Stimulated activated CD8-positive, alpha-beta memory T cell treated with anti-CD3 and anti-CD28 coated beads, Interleukin-15, amount 100 ng/mL, for 1 hour (primary cell): ENCODE measurements at places on chromosomes 1 and 21.

- no peak for DNase-seq
Observed at GRCh38 chr21:34020005-34020847, 53.2 kb upstream of the MRPS6 start.

GRCh38 chr1:78426408-78426807, 64.4 kb upstream of the PTGFR start:
- no peak for DNase-seq

DNA sequence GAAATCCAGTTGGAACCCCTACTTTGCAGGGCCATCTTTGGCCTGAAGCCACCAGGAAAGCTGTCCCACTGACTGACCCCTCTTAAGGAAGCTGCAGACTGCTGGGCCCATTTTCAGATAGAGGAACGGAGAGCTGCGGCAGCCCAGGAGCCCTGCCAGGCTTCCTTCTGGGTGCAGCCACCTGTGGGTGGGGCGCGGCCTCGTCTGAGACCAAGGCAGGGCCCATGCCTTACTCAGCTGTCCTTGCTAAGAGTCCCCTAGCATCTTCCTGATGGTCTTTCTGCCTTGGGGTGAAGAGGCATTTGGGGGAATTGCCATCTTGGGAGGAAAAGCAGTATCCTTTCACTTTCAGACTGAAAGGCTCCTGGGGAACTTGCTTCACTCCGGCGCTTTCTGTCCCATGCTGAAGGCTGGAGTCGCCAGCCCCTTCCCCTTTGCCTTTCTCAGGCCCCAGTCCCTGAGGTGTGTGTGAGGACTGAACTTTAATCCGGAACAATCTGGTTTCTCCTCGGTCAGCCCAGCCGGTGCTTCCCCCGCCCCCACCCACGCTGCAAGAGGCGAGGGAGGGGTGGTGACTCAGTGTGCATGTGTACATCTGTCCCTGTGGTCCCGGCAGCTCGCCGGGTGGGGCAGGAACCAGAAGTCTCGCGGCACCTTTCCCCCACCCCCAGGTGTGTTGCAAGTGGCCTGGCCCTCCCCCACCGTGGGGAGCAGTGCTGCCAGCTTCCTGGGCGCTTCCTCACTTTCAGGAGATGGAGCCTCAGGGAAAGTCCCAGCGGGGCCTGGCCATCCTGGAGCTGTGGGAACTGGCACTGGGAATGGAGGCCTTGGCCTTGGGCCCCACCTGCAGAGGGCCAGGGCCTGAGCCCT, 5.1 kb downstream of the ZC3H12A start:
- DNase-seq = peak; percentile 76

DNA sequence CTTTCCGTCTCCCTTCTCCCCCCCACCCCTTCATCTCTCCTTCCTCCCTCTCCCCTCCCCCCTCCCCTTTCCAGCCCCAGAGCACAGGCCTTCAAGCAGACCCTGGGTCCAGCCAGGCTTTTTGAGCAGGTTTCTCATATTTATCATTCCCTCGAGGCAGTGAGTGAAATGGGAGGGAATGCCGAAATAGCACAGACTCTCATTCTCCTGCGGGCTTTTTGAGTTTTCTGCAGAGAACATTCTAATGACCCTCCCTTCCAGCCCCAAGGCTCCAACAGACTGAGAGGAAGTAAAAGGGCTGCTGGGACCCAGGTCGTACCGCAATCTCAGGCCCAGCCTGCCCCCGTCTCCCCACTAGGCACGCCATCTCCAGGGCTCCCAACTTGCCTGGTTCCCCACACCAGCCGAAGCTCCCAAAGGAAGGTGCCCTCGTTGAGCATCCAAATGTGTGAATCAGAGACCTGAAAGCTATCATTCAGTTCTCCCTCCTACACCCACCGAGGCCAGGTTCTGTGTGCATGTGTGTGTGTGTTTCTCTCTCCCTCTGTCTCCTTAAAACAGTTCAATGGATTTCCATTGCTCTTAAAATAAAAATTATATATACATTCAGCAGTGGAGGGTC, 22.3 kb downstream of the ACTA1 start:
- DNase-seq = no peak

- DNase-seq = no peak
Observed at GRCh38 chr1:1990222-1990621, 13.4 kb downstream of the CFAP74 start.

GRCh38 chr1:170460414-170461155, 71.4 kb upstream of the GORAB start:
- no peak for DNase-seq

DNA sequence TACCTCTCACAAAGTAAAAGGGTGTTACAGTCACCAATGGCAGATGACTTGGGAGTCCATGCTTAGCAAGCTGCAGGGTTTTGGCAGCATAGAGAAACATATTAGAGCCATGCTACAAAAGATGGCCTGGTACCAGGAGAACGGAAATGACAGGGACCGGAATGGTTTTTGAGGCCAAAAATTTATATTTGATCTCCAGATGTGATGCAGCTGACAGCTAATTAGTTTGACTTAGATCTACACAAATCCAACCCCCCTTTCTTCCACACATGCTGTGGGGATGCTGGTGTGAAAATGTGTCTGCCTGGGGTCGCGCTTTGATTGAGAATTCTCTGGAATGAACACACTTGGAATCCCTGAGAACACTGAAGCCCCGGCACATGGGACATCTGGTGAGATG, 26.5 kb downstream of the SYF2 start:
- no peak for DNase-seq

DNA sequence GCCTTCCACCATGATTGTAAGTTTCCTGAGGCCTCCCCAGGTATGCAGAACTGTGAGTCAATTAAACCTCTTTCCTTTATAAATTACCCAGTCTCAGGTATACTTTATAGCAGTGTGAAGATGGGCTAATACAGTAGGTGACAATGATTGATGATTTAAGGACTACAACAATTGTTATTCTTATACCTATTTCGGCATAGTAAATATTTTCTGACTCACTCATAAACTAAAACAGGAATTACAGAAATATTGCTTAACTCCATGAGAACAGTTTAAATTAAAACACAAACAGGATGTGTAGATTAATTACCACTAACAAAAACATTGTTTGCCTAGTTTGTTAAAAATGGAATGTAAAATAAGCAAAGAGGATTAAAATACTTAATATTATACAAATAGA, 839.9 kb downstream of the LTN1 start:
- DNase-seq = no peak

- DNase-seq = no peak
Observed at GRCh38 chr1:115312742-115313141, 25.3 kb downstream of the NGF start.

DNA sequence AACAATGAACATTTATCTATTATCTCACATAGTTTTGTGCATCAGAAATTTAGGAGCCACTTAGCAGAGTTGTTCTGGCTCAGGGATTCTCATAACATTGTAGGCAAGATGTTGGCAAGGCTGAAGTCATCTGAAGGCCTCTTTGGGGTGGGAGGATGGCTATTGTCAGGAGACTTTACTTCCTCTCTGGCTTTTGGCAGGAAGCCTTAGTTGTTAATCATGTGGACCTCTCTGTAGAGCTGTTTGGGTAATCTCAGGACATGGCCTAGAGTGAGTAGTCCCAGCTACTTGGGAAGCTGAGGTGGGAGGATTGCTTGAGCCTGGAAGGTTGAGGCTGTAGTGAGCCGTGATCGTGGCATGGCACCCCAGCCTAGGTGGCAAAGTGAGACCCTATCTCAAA, 40.2 kb downstream of the RASAL2 start:
- DNase-seq = no peak

- no peak for DNase-seq
Observed at GRCh38 chr1:236619398-236619797, 15.1 kb upstream of the HEATR1 start.

GRCh38 chr21:33938381-33938780, 22.8 kb upstream of the ATP5PO start:
- no peak for DNase-seq

- no peak for DNase-seq
Observed at GRCh38 chr1:38266197-38266520, 219.6 kb upstream of the POU3F1 start.

- no peak for DNase-seq
Observed at GRCh38 chr1:17857996-17858395, 102.9 kb downstream of the ACTL8 start.

DNA sequence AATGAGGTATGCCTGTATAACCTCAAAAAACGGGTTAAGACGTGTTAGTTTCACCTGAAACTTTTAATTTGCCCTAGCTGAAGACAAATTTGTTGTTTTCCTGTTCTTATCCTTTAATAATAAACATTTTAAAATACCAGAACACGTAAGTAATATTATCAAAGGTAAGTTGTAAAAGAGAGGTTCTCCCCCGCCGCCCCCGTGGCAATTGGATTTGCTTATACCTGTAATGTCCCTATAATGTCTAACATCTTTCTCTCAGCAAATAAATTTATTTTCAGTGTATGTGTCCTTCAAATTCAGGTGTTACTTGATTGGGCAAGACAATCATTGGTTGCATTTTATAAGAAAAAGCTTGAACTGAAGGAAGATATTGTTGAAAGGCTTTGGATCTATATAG, 5.9 kb downstream of the URB2 start:
- no peak for DNase-seq

DNA sequence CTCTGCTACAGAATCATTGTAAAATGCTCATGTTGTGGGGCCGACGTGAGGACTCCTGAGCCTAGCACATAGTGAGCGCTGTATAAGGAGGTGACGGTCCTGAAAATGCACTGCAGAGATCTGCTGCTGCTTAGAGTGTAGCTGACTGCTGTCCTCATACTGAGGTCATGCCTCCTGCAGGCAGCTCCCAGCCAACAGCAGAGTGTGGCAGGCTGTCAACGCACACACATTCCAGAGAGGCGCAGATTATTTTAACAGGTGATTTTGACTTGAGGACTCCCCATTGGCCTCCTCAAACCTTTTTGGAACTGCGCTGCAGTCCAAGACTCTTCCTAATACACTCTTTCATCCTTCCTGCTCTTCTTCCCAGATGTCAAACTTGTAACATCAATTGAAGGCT, 119.8 kb upstream of the KCNJ6 start:
- no peak for DNase-seq

GRCh38 chr1:118863688-118864087, 124.5 kb downstream of the TBX15 start:
- no peak for DNase-seq

DNA sequence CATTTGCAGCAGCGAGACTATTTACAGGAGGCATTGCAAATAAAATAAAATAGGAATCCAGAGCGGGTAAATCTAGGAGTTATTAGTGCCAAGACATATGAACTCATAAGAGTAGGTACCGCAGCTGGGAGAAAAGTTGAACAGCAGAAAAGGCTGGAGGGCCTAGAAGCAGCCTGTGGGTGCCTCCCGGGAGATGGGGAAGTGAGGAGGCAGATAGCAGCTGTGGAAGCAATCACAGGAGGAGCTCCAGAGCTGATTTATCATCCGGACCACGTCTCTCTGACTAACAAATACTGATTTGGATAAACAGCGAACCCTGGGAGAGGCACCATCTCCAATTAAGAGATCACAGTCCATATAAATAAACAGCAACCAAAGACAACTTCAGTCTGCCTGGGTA, 64.6 kb downstream of the BRINP2 start:
- no peak for DNase-seq
